SK-N-SH (cell line): ENCODE measurements at places on chromosomes 11 and 22.

GRCh38 chr11:15816260-15816871 is 540.0 kb downstream of the SOX6 start:
- no peaks in the 10 kb centered on the region for H3K27me3 ChIP-seq
- no peak for DNase-seq
- H3K36me3 ChIP-seq: no peaks in the 10 kb centered on the region
- H3K27ac ChIP-seq: peak overlapping the region; percentile 54

GRCh38 chr11:118437208-118438125 is 1.2 kb downstream of the KMT2A start:
- H3K27me3 ChIP-seq: no peaks in the 10 kb centered on the region
- DNase-seq: peak; percentile 57
- peak overlapping the region; percentile 76 for H3K27ac ChIP-seq

GRCh38 chr22:46776876-46777608 is 14.6 kb downstream of the TBC1D22A start:
- no peak for DNase-seq
- no peak overlapping the region for H3K4me3 ChIP-seq
- H3K27ac ChIP-seq: no peak overlapping the region
- no peaks in the 10 kb centered on the region for H3K36me3 ChIP-seq

- H3K4me1 ChIP-seq: peaks cover 70% of the 10 kb centered on the region
- H3K27me3 ChIP-seq: no peaks in the 10 kb centered on the region
- H3K4me3 ChIP-seq: no peak overlapping the region
- H3K27ac ChIP-seq: no peak overlapping the region
Observed at GRCh38 chr11:3156661-3157311, 8.3 kb downstream of the OSBPL5 start.

- no peak overlapping the region for H3K27ac ChIP-seq
- H3K4me1 ChIP-seq: peaks cover 10% of the 10 kb centered on the region; the same call in 1 of the 2 replicates
- DNase-seq: no peak
- no peaks in the 10 kb centered on the region for H3K27me3 ChIP-seq
- no peaks in the 10 kb centered on the region for H3K36me3 ChIP-seq
Observed at GRCh38 chr22:20599117-20599516, 91.7 kb downstream of the MED15 start.

DNA sequence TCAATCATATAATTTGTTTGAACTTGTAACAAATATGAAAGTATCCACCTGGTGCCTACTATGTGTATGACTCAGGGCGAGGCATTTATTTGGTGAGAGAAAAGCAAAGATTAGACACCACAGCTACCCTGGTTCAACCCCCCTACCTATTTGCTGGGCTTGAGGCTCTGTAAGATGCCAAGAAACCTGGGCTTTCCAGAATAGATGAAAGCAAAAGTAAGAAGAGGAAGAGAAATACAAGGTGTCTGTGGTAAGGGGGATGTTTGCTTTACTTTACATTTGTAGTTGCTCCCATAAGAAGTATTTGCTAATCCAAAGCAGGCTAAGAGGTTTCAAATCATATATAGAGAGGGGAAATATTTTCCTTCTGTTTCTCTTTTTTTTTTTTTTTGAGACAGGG is 61.7 kb downstream of the DDI1 start:
- no peaks in the 10 kb centered on the region for H3K36me3 ChIP-seq
- DNase-seq: no peak
- no peaks in the 10 kb centered on the region for H3K4me1 ChIP-seq
- H3K27ac ChIP-seq: no peak overlapping the region
- no peaks in the 10 kb centered on the region for H3K27me3 ChIP-seq

DNA sequence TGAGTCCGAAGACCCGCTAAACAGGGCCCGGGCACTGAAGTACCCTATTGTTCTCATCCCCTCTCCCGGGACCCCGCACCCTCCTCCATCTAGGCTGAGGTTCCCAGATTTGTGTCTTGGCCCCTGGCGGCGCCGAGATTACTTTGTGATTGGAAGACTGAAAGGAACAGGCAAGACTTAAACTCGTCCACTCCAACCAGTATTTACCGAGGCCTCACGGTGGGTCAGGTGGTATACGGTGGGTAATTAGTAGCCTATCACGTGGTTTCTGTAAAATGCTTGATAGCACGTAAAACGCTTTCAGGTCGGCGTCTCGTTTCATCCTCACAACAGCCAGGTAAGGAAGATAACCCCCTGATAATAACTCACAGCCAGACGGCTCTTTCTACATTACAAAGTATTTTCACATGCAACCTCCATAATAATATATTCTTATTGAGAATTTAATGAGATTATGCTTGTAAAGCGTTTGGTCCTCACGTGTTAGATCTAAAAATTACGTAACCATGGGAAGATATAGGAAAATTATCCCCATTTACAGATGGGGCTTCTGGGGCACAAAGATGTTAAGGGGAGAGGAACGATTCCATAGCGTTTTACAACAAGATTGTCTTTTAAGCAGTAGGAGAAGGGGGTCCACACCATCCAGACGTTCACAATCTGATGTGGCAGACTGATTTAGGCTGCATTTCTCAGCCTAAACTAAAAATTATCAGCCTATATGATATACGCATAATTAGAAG is 642 bp upstream of the PIK3C2A start:
- peak; percentile 73 for DNase-seq
- H3K27me3 ChIP-seq: no peaks in the 10 kb centered on the region
- H3K27ac ChIP-seq: peak overlapping the region; percentile 89
- peaks cover 1% of the 10 kb centered on the region for H3K36me3 ChIP-seq
- peak overlapping the region; percentile 78 for H3K4me3 ChIP-seq

GRCh38 chr11:20274031-20274430 is 89.5 kb upstream of the HTATIP2 start:
- H3K27me3 ChIP-seq: peaks cover 6% of the 10 kb centered on the region
- no peak for DNase-seq
- no peak overlapping the region for H3K4me3 ChIP-seq
- H3K27ac ChIP-seq: no peak overlapping the region
- H3K36me3 ChIP-seq: no peaks in the 10 kb centered on the region

GRCh38 chr11:132424433-132424832 is 1054.0 kb downstream of the NTM start:
- no peak overlapping the region for H3K4me3 ChIP-seq
- H3K27me3 ChIP-seq: no peaks in the 10 kb centered on the region

DNA sequence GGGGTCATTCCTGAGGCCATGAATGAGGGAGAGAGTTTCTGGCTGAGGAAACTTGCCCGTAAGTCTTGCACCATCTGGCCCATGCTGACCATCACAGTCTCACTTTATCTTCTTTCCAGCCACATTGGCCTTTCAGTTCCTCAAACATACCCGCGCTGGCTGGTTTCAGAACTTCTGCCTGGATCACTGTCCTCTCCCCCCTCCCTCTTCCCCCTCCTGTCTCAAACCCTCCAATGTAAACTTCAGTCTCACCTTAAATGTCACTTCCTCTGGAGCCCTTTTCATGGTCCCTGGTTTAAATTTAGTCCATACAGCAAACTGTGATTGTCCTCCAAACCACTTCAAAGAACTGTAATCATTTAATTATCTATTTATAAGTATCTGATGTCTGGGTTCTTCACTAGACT is 3.7 kb upstream of the TMEM109 start:
- H3K4me3 ChIP-seq: no peak overlapping the region
- DNase-seq: no peak
- no peak overlapping the region for H3K27ac ChIP-seq
- no peaks in the 10 kb centered on the region; the same call in 1 of the 2 replicates for H3K27me3 ChIP-seq
- H3K4me1 ChIP-seq: peaks cover 14% of the 10 kb centered on the region

GRCh38 chr11:26137651-26138050 is 194.3 kb upstream of the ANO3 start:
- no peaks in the 10 kb centered on the region for H3K4me1 ChIP-seq
- no peaks in the 10 kb centered on the region for H3K36me3 ChIP-seq
- H3K27me3 ChIP-seq: no peaks in the 10 kb centered on the region
- H3K4me3 ChIP-seq: no peak overlapping the region
- DNase-seq: no peak

- H3K27ac ChIP-seq: no peak overlapping the region
- H3K4me1 ChIP-seq: no peaks in the 10 kb centered on the region
- H3K27me3 ChIP-seq: no peaks in the 10 kb centered on the region; the same call in 1 of the 2 replicates
- H3K36me3 ChIP-seq: no peaks in the 10 kb centered on the region
- no peak for DNase-seq
Observed at GRCh38 chr11:100757646-100758045, 70.6 kb downstream of the ARHGAP42 start.

- H3K27ac ChIP-seq: no peak overlapping the region
- H3K36me3 ChIP-seq: peaks cover 8% of the 10 kb centered on the region; the same call in 1 of the 2 replicates
- no peak overlapping the region for H3K4me3 ChIP-seq
- no peaks in the 10 kb centered on the region for H3K27me3 ChIP-seq
- no peak for DNase-seq
Observed at GRCh38 chr11:8754241-8754640, 71.6 kb downstream of the RPL27A start.

DNA sequence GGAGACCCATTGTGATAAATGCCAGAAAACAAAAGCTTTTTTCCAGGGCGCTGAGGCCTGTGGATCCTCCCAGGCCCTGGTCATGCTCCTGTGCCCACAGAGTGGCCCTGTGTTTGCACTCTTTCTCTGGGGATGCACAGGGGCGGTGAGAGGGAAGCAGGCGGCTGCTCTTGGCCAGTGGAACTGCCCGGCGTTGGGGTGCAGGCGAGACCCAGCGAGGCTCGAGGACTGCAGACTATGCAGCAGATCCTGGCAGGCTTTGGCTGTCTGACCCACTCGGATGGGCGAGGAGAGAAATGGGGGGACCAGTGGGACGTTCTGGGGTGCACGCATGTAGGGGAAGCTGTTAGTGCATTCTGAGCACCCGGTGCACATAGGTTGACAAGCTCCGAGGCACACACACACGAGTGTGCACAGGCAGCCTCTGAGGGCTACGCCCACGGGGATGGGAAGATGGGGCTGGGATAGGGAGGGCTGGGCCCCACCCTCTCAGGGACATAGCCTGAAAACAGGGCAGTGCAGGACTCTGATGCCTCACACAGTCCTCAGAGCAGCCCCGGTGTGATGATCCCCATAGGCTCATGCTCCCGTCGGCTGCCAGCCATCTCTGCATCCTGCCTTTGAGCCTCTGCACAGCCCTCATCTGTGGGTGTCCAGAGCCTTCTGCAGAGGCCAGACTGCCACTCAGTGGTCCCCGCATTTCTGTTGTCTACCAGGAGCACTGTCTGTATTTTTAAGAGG is 1233.5 kb downstream of the BRD1 start:
- H3K36me3 ChIP-seq: no peaks in the 10 kb centered on the region
- no peaks in the 10 kb centered on the region for H3K4me1 ChIP-seq
- H3K27me3 ChIP-seq: peaks cover 2% of the 10 kb centered on the region; the same call in 1 of the 2 replicates
- no peak overlapping the region for H3K4me3 ChIP-seq

- no peaks in the 10 kb centered on the region for H3K36me3 ChIP-seq
- no peak overlapping the region for H3K4me3 ChIP-seq
- peak; percentile 53 for DNase-seq
- no peak overlapping the region for H3K27ac ChIP-seq
- H3K27me3 ChIP-seq: no peaks in the 10 kb centered on the region
Observed at GRCh38 chr11:2100361-2101170, 38.6 kb downstream of the IGF2 start.

DNA sequence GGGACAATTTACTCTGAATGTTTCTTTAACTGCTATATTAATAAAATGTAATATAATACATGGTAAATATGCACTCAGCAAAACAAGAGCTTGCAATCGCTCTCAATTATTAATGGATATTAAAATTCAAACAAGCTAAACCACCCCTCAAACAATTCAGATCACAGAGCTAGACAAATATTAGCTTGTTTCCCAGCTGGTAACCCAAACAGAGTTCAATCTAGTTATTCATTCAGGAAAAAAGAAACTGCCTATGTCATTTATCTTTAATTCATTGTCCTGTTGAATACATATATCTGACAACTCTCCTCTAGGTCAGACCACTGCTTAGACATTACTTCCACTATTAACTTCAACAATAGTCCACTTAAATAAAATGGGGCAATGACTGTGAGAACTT is 78.7 kb downstream of the SERGEF start:
- no peaks in the 10 kb centered on the region for H3K36me3 ChIP-seq
- H3K27ac ChIP-seq: no peak overlapping the region
- H3K27me3 ChIP-seq: no peaks in the 10 kb centered on the region
- H3K4me3 ChIP-seq: no peak overlapping the region
- H3K4me1 ChIP-seq: no peaks in the 10 kb centered on the region

- no peak for DNase-seq
- H3K4me3 ChIP-seq: no peak overlapping the region
- H3K4me1 ChIP-seq: no peaks in the 10 kb centered on the region
- no peaks in the 10 kb centered on the region for H3K36me3 ChIP-seq
- no peaks in the 10 kb centered on the region; the same call in 1 of the 2 replicates for H3K27me3 ChIP-seq
Observed at GRCh38 chr11:60981515-60981914, 10.0 kb downstream of the CD6 start.

DNA sequence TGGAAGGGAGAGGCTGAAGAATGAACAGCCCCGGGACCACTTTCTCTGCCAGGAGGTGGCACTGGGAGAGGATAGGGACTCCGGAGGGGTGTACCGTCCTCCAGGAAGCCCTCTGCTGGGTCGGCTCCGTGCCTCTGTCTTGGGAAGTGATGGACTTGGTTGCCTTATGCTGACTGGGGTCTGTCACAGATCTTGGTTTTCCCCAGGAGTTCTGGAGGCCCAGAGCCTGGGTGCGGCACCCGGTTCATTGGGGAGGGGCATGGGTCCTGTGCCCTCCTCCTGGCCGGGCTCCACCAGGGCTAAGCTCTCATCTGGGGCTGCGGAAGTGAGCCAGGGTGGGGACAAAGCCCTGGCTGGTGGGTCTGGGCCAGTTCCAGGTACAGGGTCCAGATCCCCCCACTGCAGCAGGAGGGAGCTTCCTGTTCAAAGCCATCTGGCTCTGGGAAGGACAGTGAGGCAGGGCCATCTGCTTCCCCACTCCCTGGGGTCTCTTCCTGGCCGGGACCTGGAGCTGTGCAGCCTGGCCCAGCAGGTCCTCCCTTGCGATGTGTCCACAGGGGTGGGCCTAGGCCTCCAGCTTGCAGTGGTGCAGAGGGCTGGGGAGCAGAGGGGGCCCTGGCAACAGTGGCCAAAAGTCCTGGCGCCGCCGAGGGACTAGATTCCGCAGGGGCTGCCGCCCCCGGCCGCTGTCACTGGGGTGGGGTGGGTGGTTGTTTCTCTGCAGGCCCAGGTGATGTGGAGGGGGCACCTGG is 1.1 kb upstream of the AP2A2 start:
- DNase-seq: peak; percentile 60
- H3K4me3 ChIP-seq: no peak overlapping the region
- H3K27ac ChIP-seq: no peak overlapping the region
- H3K27me3 ChIP-seq: no peaks in the 10 kb centered on the region
- peaks cover 31% of the 10 kb centered on the region; the same call in 1 of the 2 replicates for H3K4me1 ChIP-seq
- peaks cover 9% of the 10 kb centered on the region for H3K36me3 ChIP-seq
